ENCODE measurements at places on chromosomes 16 and 17.
A peak's percentile ranks its signal among the peaks of the same experiment; 100 is the strongest.

DNA sequence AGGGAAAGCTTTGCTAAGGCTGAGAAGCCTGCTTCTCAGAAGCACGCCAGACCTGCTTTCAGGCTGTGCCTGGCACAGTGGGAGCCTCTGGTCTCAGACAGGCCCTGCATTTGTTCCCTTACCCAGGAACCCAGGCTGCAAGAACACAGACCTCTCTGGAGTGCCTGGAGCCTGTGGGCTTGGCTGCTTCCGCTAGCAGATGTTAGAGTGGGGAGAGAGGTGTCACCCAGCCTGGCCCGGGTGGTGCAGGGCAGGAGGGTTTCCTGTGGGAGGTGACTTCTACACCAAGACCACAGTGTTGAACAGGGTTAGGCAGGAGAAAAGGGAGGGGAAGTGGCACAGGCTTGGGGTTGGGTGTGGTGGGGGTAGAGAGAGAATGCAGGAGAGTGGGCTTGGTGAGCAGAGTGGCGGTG is 35.8 kb upstream of the ADGRG1 start:
- no peak for DNase-seq

DNA sequence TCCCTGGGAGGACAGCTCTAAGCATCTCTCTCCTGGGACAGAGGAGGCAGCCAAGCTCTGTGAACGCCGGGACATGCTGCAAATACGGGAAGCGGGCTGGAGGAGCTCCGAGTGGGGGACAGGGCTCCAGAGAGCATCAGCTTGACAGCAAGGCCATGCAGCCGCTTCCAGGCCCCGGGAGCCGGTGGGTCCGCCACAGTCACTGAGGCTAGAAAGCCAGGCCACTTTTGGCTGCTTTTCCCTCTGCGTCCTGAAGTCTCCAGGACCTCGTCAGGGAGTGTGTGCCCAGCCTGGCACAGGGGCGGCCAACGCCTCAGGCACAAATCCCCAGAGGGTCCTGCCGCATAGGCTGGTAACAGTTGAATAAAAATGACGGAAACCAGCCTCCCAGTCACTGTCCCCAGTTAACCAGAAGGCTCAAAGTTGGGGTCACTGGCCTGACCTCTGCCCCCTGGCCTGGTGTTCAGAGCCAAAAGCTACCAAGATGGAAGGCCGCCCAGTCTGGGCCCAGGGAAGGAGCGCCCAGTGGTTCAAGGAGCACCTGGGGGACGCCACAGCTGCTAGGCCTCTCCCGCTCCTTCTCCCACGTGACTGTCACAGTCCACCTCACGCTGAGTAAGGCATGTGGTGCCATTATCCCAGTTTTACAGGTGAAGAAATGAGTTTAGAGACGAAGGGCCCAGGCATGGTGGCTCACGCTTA is 3.2 kb upstream of the TRIM65 start:
- no peak for DNase-seq

GRCh38 chr16:29811896-29812665 is at the start of gene PRRT2:
Gene PRRT2, plus strand, starts transcription at chr16:29812193. Its CDS starts 862 bp downstream, at chr16:29813055.
- peak; percentile 57 for DNase-seq

GRCh38 chr17:50584749-50585148 is 24.2 kb downstream of the CACNA1G start:
- no peak for DNase-seq

DNA sequence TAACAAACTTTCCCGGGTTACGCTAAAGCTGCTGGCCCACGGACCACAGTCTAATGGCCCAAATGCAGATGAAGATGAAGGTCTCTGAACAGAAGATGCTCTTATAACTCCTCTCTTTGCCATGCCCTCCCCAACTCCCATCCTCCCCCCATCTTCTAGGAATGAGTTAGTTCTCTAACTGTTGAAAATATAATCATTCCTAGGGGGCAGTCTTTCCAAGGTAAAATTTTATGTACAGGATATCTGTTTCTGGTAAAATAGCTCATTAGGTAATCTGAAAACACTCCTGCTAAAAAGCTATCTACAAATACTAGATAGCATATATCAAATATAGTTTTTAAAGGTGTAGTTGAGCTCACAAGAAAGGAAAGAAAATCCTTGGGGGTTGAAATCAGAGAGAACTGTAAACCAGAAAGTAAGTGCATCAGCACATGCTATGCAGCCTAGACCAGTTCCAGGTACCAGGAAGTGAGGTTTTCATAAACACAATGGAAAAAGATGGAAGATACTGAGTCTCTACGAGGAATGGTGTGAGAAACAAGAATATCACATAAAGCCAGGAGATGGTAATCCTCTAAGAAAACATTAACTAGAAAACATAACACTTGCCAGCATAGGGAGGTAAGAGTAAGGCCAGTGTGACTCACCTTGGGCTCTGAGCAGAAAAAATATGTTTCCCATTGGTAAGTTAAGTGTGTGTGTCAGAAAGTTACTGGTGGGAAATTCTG is 38.1 kb downstream of the CMC2 start:
- peak; percentile 63 for DNase-seq

DNA sequence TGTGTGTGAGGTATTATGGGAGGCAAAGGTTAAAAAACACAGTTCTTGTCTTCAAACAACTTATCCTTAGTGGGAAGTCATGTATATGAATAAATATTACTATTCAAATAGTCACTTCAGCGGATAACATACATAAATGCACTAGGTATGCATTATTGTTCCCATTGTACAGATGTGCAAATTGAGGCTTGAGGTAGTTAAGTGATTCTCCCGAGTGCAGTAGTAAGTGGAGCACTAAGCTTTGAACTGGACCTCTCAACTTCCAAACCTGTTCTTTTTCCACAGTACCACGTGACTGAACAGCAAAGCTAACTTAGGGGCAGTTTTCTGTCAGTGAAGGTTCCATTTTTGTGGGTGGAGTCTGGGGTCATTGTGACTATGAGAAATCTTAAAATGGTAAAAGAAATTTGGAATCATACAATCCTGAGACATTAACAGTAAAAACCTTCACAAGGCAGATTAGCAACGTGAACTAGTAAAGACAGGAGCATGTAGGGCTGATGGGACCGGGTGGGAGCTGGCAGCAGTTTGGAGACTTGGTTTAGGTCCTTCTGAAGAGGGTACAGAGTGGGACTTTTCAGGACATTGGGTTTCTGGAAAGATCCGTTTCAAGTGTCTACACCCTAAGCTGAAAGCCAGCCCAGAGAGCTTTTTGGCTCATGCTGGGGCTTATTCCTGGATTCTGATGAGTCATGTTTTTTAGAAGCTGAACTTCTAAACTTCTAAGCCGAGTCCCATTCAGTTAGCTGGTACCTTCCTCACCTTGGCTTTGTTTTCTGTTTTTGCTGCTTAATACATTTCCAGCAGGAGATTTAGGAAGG is 204.9 kb downstream of the PRKCA start:
- DNase-seq = peak; percentile 76

GRCh38 chr17:82808006-82808405 is 31.8 kb downstream of the ZNF750 start:
- no peak for DNase-seq

DNA sequence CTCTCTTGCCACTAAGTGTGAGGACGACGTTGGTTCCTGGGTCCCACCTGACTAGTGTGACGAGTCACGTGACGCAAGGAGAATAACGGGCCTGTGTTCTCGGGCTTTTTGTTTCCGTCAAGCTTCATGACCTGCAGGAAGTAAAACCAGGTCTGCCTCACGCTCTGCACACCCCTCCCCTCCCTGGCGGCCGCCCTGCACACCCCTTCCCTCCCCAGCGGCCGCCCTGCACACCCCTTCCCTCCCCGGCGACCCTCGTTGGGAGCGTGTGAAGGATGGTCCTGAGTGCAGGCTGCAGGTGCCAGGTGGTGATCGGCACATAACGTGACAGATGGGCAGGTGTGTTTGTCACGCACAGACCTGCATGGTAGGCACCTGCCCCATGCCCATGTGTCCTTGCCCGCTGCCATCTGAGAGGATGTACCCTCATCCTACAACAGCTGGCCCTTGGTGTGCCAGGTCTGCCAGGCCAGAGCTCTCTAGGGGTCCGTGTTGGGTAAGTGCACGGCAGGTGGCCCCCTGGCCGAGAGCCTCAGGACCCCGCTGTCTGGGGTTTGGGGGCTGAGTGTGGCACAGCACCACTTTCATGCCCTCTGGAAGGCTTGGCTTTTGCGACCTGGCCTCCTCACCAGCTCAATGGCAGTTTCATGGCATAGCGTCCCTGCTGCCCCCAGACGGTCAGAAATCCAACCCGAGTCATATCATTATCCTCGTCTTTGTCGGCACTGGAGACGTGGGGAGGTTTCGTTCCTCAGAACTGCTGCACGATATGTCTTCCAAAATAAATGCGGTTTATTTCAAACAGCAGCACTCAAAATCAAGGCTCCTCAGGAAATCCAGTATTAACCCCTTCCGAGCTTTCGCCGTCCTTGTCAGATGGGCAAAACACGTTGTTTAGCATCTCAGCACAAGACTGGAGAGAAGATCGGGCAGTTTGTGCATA is 191.8 kb upstream of the CHMP6 start:
- DNase-seq = no peak

DNA sequence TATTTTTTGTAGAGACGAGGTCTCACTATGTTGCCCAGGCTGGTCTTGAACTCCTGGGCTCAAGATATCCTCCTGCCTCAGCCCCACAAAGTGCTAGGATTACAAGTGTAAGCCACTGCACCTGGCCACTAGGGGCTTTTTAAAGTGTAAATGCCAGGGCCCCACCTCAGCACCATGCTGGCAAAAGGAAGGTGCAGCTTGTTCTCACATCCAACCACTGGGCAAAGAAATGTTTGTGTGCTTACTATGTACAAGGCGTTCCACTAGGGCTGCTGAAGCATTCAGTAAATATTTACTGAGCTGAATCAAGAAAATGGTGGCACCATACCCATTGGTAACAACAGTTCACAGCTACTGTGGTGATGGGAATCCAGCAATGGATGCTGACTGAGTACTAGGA is 22.6 kb downstream of the COG1 start:
- no peak for DNase-seq

- DNase-seq = peak; percentile 45
Observed at GRCh38 chr17:16439303-16439791, 24.0 kb downstream of the TRPV2 start.

- no peak for DNase-seq
Observed at GRCh38 chr17:78493853-78494695, 83.1 kb downstream of the DNAH17 start.

- DNase-seq = no peak
Observed at GRCh38 chr16:22635801-22636200, 125.1 kb downstream of the NPIPB5 start.

DNA sequence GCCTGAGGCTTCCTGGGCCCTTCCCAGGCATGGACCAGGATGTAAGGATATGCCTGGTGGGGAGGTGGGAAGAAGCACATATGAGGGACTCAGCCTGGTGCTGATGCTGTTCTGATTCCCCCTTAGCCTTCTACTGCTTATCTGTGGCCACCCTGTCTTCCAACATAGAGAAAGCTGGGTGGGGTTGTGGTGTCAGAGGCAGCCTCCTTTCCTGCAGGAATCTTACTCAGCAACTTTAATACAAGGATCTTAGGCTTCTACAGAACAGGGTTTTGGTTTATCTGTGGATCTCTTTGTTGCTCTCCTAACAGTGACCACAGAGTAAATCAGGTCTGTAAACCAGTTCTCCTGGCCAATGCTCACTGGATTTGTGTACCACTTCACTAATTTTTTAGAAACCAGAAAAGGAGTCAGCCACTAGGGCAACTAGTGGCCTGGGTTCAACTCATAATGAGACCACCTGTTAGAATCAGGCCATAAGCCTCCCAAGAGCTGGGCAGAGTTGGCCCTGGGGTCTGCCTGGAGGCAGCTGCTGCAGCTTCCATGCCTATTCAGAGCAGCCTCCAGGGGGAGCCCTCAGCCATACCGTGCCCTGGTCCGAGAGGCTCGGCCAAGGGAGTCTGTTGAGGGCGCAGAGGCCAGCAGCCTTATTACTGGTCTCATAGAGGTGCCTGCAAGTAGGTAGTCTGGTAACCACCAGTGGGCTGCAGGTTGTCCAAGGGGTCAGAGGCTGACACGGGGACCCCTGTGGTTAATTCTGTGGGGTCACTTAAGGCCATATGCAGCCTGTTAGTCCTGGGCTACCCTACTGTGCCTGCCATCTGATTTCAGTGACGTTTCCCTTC is 7.1 kb downstream of the HAS3 start:
- DNase-seq = peak; percentile 51

- no peak for DNase-seq
Observed at GRCh38 chr17:73282629-73283028, 20.9 kb upstream of the CPSF4L start.

DNA sequence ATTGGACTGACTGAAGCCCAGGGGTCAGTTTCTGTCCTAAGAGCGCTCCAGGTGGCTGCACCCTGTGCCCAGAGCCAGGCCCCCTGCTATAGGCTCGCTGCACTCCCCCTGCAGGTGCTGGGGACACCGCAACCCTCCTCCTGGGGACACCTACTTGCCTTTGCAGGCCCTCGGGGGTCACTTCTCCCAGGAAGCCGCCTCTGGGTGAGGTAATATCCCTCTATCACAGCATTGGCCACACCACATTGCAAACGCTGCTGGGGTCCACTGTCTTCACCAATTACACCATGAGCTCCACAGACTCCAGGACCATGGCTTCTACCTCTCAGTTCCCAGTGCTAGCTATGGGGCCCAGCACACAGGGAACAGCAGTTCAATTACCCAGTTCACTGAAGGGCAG is 14.9 kb downstream of the USP36 start:
- no peak for DNase-seq

DNA sequence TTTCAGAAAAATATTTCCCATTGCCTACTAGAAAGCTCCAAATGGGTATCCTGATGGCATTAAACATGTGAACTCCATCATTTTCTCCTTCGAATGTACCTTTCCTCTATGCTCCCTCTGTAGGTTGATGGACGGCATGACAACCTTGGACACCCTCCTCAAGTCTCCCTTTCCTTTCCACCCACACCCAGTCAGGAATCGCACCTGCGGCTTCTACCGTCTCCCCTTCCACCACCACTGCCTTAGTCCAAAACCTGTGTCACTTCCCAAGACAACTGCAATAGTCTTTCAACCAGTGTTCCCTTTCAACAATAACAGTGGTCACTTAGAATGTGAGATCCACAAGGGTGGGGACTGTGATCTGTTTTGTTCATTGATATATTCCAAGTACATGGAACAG is 233.1 kb upstream of the AXIN2 start:
- peak; percentile 46 for DNase-seq

GRCh38 chr17:77506371-77506991 is 365.7 kb downstream of the SEC14L1 start:
- no peak for DNase-seq

GRCh38 chr17:44074911-44075285 is 4.4 kb downstream of the G6PC3 start:
- no peak for DNase-seq

DNA sequence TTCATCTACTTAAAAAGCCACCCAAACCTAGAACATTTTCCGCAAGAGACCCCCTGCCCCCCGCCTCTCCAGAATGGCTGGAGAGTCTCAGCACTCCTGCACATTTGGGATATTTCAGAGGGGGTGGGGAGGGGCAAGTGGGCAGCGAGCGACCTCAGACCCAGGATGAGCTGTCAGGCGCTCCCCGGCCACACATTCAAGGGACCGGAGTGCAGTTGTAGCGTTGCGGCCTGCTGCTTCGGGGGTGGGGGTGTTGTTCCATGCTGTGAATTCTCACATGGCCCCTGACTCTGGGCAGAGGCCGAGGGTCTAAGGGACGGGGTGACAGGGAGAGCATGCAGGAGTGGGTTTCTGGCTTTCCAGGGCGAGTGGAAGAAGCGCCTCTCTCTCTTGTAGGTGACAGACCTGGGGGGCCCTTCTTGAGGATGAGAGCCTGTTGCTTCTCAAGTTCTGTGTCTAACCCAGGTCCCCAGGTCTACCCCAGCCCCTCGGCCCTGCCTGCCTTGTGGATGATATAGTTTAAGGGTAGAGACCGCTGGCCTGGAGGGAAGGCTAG is 231.2 kb downstream of the SEC14L1 start:
- no peak for DNase-seq

- peak; percentile 38 for DNase-seq
Observed at GRCh38 chr16:68031951-68032350, 8.9 kb downstream of the DUS2 start.
